ENCODE measurements at places on chromosomes 12 and 14.

DNA sequence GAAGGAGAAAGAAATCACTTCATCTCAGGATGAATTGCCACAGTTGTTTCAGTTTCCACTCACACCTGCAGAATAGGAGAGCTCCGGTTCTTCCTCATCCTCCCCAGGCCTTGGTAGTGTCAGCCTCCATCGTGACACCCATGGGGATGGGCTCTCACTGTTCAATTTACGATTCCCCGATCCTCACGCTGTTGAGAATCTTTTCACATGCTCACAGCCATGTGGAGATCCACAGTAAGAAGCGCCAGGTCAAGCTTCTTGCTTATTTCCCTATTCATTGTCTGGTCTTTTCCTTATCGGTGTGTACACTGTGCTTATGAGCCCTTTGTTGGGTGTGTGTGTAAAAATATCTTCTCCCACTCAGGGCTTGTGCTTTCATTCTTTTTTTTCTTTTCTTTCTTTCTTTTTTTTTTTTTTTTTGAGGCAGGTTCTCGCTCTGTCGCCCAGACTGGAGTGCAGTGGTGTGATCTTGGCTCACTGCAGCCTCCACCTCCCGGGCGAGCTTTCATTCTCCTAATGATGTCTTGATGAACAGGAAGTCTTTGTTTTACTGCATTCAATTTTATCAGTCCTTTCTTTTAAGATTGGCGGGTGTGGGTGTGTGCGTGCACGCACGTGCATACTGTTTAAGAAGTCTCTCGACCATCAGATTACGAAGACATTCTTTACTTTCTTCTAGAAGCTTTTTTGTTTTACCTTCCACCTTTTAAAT lies 21.5 kb downstream of the RIN3 start:
- DNase-seq = no peak

DNA sequence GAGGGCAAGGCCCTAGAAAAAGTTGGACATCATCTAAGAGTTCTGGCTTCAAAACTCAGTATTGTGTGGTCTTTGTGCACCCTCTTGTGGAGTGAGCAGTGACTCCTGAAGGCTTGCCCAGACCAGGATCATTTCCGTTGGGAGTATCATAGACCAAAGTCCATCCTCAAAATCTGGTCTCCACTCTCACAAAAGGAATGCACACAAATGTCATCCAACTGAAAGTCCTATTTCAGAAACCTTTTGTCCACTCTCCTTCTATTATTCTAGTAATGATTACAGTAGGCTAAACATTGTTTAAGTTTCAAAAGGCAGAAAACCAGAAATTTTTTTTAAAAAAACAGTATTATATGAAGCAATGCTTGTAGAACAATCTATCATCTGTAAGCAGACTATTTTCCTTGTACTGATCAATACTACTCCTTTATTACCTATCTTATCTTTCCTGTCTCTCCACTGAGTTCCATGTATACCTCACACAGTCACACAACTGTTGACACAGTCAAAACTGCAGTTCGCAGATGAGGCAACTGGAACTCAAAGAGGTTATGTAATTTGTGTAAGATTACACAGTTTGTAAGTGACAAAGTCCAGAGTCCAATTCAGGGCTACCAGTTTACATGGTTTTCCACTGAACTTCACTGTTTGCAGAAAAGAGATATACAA lies 41.4 kb downstream of the COX16 start:
- DNase-seq = peak; percentile 49

- no peak for DNase-seq
Measured at GRCh38 chr14:95330591-95331370, 11.1 kb upstream of the CLMN start.

GRCh38 chr12:106019144-106019543 lies 119.6 kb downstream of the NUAK1 start:
- DNase-seq = no peak

DNA sequence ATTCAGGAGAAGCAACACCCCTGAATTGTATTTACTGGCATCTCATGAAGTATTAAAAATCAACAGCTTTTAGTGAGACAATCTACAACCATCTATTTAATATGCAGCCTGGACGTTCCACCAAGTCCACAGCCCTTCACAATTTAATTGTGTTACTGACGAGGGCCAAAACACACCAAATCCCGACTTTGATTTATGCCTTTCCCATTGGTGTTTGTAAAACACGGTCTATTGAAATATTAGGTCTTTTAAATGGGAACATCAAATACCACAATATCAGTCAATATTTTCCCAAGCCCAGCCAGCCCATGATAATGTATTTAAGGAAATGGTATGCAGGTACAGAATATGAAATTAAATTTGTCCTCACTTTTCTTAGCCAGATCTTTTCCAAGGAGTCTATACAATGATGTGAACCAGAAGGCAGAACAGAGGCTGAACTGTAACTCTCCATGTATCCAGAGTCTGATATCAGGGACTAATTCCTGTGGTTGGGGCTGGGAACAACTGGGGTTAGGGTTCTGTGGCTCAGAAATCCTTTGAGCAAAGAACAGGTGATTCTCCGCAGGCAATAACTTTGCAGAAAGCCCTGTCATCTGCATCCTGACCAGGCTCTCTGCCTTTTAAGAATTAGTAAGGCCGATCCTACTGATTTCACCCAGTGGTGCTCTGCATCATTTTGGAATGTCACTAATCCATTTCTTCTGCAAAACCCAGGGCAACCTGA lies 179.3 kb upstream of the GZMB start:
- no peak for DNase-seq
